Stimulated activated CD8-positive, alpha-beta memory T cell treated with anti-CD3 and anti-CD28 coated beads, Interleukin-15, amount 100 ng/mL, for 48 hours (primary cell): ENCODE measurements at places on chromosomes 2 and 18.

- DNase-seq: no peak
Measured at GRCh38 chr2:101614127-101614759, 83.3 kb upstream of the MAP4K4 start.

- DNase-seq: no peak
Measured at GRCh38 chr18:79553154-79553553, 126.4 kb upstream of the CTDP1 start.

- DNase-seq: peak; percentile 33
Measured at GRCh38 chr2:29920130-29920577, 1.2 kb downstream of the ALK start.

GRCh38 chr2:71281950-71282349 is 49.6 kb upstream of the ZNF638 start:
- DNase-seq: no peak

- peak; percentile 21 for DNase-seq
Measured at GRCh38 chr2:101223814-101224231, 28.9 kb upstream of the CNOT11 start.

DNA sequence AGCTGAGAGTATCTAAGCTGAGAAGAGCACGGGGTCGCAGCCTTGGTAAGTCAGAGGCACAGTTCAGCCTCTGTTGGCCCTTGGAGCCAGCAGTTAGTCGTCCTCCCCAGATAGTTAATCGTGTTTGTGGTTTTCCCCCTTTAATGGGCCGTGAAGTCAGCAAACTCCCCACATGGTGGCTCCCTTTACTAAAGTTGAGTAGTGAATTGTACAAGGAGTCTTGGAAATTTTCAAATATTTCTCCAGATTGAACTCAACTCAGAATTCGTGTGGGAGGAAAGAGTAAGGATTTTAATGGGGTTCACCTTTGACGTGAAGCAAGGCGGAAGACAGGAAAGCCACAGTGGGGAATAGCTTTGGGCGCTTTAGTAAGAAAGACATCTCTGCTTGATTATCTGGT is 2.4 kb upstream of the ADCYAP1 start:
- no peak for DNase-seq

GRCh38 chr2:129460299-129461198 is 518.9 kb upstream of the RAB6C start:
- no peak for DNase-seq

DNA sequence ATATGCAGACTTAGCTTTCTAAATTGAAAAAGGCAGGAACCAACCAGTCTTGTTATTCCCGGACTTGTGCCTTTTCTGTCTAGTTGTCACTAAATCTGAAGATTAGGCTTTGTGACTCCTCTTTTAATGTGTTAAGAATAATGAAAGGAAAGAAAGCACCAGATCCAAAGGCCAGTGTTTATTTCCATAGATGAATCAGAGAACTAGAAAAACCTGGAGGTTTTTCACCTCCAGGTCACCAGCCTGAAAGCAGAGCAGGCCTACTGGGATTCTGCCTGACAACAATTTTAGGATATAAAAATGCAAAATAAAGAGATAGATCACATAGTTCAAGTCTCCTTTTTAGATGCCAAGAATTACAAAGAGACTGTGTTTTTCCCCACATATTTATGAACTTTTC is 160.4 kb downstream of the GULP1 start:
- DNase-seq: no peak

- DNase-seq: no peak
Measured at GRCh38 chr2:55269645-55269990, 587 bp upstream of the MTIF2 start.

GRCh38 chr18:35028536-35028935 is 12.7 kb upstream of the MAPRE2 start:
- DNase-seq: no peak

DNA sequence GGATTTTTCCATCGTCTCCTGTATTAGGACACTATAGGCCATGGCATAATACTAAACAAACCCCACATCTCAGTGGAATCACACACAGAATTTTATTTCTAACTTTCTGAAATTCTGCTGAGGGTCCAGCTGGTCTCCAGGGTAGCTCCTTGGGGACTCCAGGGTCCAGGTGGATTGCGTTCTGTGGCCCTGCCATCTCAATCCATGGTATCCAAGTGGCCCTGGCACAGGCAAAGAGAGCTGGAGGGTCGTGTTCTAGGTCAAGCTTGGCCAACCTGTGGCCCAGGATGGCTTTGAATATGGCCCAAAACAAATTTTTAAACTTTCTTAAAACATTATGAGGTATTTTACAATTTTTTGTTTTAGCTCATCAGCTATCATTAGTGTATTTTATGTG is 134.6 kb downstream of the CTIF start:
- DNase-seq: no peak

DNA sequence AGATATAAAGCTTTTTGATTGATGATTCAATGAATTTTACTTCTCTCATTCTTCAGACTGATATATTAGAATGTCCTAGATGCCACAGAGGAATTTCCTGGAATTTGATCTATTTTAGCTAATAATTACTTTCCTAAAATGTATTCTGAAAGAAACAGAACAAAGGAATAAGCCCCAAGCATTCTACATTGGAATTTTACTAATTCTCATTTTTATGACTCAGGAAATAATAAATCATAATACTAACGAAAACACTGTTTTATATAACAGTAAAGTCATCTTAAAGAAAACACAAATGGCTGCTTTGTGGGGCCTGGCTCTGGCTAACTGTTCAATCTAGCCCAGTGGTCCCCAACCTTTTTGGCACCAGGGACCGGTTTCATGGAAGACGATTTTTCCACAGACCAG is 68.6 kb upstream of the LPIN2 start:
- no peak for DNase-seq

DNA sequence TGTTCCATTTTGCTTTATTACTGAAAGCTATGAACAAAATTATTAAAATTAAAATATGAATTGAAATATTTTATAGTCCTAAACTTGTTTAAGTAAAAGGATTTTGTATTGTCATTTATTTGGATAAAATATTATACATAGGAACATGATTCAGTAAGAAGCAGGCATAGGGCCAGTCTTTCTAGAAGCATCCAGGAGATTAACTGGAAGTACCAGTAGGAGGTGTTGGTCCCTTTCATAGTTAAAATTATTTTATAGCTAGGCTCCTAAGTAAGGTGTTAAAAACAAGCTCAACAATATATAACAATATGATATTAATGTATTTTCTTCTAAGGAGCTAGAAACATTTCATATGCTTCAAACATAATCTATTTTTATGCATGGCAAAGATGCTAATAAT is 43.7 kb downstream of the FIGN start:
- no peak for DNase-seq

DNA sequence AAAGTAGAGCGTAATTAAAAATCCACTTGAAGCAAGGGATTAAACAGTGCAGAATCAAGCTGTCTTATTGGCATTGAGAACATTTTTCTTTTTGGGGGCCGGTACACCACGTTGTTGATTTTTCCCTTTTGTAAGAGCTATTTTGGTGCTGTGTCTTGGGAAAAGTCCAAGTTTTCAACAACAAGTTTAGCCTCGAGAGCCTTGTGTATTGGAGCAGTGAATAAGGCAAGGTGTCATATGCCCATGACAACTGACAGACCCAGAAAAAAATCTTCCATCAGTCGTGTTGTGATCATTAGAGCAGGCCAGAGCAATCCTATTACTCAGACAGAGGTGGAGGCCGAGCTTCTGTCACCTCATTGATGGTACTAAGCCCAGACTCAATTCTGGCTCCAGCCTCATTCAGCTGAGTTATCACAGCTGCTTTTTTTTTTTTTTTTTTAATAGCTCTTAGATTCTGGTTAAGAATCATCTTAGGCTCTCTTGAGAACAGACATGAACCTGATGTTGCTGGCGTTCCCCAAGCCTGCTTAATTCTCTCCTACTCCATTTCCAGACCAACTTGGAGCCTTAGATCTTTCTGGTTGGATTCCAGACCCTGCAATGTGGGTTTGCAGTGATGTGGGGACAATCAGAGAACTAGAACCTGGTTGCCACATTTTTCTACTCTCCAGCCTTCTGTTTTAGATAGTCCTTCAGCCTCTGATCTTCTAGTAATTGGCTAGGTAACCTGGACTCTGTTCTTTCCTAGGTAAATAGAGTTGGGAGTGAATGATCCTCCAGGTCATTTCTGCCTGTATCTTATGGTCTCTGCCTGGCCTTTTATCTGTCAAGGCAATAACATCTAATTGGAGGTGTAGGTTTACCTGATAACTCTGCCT is 43.1 kb downstream of the MOGAT1 start:
- DNase-seq: no peak

GRCh38 chr2:180970016-180970415 is 10.4 kb upstream of the UBE2E3 start:
- DNase-seq: no peak

DNA sequence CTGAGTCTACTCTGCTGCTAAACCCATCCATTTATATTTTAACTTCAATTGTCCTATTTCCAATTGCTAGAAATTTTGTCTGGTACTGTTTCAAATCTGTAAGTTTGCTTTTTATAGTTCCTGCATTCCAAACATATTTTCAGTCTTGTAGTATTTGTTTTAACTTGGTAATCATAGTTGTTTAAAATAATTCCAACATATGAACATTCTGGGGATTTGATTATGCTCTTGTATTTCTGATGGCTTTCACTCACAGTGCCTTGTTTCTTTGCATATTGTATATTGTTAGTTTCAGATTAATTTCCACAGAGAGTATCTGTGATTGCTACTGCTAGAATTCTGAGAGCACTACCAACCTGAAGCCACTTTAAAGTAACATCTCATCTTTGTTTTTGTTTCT is 202.4 kb downstream of the ETAA1 start:
- DNase-seq: no peak

DNA sequence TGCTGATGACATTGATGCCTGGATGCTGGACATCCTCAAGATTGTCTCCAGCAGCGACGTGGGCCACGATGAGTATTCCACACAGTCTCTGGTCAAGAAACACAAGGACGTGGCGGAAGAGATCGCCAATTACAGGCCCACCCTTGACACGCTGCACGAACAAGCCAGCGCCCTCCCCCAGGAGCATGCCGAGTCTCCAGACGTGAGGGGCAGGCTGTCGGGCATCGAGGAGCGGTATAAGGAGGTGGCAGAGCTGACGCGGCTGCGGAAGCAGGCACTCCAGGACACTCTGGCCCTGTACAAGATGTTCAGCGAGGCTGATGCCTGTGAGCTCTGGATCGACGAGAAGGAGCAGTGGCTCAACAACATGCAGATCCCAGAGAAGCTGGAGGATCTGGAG is 94.1 kb upstream of the EML6 start:
- no peak for DNase-seq

DNA sequence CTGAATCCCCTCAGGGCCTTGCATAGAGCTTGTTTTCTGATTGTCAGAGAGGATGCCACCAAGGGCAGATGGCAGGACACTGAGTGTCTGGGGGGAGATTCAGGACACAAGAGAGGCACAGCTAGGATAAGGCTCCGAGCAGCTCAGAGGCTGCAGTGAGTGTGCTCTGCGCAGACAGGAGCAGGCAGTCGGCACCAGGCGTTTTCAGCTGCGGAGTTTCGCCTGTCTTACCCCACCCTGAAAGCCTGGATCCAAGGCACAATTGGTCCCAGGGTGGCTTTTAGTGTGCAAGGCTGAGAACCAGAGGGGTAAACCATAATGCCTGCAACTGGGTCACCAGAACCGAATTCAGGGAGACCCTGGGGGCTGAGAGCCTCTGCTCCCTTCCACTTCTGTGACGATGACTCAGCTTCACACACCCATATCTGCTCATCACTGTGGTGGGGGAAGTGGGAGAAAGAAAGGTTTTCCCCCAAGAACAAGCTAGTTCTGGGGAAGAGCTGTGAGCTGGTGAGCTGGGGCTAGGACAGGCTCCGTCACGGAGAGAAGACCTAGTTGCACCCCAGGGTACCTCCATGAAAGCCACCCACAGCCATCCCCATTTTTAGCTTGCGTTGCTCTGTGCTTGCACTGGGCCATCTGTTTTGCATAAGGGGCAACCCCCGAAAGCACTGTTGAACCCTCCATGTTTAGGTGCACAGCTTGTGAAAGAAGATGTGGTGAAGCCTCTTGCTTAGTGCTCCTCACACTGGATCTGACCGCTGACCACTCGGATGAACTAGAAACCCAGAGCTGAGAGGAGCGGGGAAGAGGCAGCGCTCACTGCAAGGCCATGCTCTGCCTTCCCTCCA is 173.7 kb downstream of the CELF4 start:
- DNase-seq: no peak

- no peak for DNase-seq
Measured at GRCh38 chr2:55099878-55100820, 49.9 kb upstream of the RTN4 start.

DNA sequence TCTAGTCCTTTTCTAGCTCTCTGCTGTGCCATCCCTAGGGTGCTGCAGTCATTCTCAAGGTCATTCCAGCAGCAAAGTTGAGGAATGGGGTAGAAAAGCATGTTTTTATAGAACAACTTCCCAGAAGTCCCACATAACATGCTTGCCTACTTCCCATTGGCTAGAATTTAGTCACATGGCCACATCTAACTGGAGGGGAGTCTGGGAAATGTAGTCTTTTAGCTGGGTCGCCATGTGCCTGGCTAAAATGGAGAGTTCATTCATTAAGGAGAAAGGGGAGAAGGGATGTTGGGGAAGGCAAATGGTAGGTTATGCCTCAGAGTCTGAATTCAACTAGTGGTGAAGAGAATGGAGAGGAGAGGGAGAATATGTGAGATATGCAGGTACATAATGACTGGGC is 85.7 kb downstream of the SLC4A3 start:
- no peak for DNase-seq

DNA sequence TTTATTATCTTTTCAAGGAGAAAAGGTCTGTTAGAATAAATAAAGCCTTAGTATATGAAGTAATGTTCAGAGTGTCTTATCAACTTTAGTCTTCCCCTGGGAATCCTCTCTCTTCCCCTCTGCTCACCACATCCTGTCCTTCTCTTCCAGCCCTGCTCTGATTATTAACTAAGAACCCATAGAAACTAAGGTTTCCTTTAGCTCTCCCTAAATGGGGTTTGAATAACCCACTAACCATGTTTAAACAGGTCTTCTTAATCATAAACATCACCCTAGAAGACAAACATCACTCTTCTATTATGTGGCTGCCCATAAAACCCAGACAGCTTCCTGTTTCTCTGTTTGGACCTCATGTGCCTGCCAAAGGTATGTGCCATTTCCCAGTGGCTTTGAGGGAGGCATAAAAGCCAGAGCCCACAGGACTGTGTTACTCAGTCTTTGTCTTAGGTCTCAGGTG is 50.1 kb downstream of the SLC14A1 start:
- no peak for DNase-seq

- DNase-seq: no peak
Measured at GRCh38 chr2:10525573-10526265, 77.6 kb upstream of the ODC1 start.
